ENCODE measurements at places on chromosomes 4 and X.

GRCh38 chr4:166318810-166319525 lies 445.9 kb downstream of the TLL1 start:
- no peak for DNase-seq

- DNase-seq: no peak
These were observed 388.4 kb upstream of the TEX13C start for GRCh38 chrX:124931241-124931640.

DNA sequence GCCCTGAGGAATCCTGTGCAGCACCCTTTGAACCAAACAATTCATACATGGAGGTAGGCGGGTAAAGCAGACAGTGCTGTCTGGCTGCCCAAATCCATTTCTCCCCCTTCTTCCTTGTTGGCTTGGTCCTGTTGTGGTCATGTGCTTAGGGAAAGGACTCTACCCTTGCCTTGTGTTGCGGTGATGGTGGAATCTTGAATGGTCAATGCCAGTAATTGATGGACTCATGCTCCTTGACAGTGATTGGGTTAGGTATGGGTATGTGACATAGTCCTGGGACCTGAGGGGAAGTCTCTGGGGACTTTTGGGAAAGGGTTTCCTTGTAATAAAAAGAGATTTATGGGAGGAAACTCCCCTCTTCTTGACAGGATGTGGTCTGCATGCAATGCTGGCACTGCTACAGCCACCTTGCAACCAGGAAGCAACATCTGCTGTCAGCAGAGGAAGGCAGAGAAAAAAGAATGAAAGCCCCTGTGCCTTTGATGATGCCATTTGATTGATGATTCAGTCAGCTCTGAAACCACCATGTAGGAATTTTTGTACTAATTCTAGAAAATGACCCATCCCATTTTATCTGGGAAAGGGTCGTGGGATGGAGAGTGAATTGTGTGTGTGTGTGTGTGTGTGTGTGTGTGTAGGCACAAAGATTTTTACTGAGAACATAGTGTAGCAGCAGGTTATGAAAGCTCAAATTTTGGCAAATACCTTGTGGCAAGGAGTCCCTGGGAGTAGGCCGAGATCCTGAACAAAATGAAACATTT lies 30.0 kb upstream of the HUWE1 start:
- peak; percentile 19 for DNase-seq

- DNase-seq: no peak
These were observed 492.3 kb downstream of the MAGEE1 start for GRCh38 chrX:76919761-76920160.

DNA sequence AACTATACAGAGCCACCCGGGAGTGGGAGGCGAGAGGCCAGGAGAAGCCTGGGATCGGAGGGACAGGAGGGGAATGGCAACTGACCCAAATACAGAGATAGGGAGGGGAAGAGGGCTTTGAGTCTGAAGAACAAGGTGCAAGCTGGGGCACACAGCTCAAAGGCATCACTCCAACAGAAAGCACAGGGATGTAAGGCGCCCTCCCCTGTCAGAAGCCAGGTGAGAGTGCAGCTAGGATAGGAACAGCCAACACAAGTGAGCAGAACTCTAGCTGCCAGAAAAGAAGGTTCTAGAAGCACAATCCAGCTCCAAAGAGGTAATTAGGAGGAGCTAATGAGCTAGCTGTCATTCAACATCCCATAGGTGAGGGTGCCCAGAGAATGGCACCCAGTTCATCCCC lies 232.2 kb downstream of the DHX15 start:
- no peak for DNase-seq

DNA sequence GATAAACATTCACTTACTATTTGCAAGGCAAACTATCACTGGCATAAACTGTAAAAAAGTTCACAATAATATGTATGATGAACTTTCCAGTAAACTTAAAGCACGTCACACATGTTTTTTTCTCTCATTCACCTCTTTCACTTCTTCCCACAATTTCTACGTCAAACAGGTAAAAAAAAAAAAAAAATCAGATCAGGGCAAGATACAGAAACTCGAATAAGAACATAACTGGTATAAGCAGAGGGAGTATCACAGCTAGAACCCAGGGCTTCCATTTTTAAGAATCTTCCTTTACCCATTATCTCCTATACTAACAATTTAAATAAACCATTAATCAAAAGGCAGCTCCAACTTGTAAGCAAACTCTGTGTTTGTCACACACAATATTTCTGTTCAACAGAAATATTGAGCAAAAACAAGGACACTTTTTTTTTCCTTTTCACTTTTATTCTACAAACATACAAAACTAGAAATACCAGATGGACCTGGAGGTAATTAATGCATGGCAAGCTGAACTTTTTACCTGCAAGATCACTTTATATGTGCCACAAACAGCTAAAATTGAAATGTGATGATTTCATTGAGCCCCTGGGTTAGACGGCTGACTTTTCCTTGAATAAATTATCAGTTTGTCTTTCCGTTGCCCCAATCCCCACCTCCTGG lies 47.5 kb upstream of the NSUN7 start:
- no peak for DNase-seq

GRCh38 chr4:10731162-10731561 lies 46.6 kb upstream of the CLNK start:
- DNase-seq: no peak

DNA sequence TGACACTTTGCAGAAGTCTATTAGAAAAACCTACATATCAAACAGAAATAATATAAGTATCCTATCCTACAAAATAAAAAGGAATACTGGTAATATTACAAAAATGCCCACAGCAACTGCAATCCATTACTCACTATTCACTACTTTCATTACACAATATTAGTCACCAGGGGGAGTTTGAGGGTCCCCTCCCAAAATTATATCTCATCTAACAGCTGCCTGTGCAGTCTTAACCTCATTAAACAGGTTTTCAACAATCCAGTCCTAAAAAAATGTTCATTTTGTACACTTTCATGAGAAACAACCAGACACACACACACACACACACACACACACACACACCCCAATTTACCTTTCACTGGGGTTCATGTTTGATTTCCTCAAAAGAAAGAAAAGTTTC lies 2.9 kb downstream of the CLOCK start:
- no peak for DNase-seq

GRCh38 chr4:185023471-185023870 lies 5.2 kb downstream of the HELT start:
- DNase-seq: no peak

DNA sequence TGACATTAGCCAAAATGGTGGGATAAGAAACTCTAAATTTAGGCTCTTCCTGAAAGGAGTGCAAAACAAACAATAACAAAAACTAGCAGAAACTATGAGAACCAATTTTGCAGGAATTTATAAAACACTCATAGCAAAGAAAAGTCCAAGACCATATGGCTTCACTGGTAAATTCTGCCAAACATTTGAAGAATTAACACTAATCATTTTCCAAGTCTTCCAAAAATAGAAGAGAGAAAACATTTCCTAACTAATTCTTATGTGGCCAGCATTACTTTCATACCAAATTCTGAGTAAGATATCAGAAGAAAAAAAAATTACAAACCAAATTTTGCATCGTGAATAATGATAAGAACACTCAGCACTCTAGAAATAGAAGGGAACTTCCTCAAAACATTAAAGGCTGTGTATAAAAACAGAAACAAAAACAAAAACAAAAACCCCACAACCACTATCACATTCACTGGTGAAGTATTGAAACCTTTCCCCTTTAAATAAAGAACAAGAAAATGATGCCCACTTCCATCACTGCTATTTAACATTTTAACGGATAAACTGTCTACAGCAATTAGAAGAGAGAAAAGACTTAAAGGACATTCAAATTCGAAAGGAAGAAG lies 524.3 kb upstream of the GALNTL6 start:
- DNase-seq: no peak
